Stimulated activated CD4-positive, alpha-beta T cell treated with anti-CD3 and anti-CD28 coated beads, TNF-alpha, amount 100 ng/mL, for 24 hours (primary cell): ENCODE measurements at places on chromosomes 7 and 10.

- no peak for DNase-seq
These were observed 2.8 kb downstream of the CRYGN start for GRCh38 chr7:151437159-151437553.

DNA sequence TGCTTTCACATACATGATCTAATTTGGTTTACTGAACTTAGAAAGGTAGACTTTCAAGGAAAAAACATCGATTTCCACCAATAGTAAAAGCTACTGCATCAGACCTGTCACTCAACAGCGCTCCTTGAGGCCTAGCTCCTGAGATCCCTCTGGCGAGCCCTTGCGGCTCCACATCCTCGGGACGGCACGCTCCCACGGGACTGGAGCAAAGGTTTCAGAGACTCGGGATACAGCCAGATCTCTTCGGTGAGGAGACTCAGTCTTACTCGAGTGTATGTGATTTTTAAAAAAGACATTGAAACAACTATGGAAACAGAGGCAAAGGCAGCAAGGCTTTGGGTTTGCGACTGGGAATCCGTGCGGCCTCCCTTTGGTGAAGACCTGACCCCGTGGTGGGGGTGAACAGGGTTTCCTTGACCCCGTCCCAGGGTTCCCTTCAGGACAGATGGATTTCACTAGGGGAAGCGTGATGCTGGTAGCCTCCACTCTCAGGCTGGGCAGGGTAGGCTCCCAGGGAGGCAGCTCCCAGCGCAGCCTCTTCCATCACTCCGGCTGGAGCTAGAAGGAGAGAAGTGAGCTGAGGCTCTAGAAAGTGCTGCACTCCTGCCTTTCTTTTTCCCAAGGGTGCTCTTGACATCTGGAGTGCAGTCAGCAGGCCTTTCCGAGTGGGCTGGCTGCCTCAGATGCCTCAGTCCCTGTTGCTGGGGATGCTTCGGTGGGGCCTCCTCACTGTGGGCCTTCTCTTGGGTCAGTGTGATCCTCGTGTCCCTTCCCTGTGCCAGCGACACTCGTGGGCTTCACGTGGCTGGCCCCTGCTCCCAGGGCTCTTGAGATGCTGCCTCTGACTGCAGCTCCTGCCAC, 5.8 kb upstream of the ATP6V0E2 start:
- DNase-seq, result no peak

DNA sequence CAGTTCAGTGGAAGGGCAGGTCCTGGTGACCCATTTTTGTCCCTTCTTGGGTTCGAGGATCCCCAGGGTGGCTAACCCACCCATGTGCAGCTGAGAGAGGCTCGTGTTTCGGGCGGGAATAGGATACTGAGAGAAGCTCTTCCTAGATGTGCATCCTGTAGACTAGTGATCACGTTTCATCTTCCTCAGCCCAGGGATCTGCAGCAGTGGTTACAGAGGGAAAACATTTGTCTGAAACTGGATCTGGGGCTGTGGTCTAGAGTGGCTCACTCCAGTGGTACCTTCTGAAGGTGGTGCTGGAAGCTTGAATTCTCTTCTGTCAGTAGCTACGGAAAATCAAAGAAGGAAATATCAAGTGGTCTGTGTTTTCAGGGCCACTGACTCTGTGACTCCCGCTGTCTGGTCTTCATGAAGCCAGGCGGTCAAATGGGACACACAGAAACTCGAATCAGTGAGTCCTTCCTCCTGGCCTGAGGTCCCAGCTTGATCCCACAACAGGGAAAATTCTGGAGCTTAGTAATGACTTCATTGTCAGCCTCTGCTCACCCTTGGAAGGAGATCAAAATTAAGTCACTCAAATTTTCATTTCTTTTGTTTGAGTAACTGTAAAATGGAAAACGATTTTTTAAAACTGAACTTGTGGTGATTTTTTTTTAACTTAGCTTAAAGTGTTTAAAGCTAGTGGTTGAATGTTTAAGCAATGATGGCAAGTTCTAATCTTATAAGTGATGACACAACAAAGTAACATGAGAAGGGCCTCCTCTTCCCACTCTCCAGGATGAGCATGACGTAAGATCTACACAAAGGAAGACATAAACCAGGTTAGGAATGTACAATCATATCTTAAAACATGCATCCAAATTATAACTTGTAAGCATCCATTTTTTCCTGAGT, 469.3 kb upstream of the KLF6 start:
- DNase-seq, result no peak

- DNase-seq, result no peak
These were observed 41.9 kb downstream of the CADPS2 start for GRCh38 chr7:122844191-122844988.

DNA sequence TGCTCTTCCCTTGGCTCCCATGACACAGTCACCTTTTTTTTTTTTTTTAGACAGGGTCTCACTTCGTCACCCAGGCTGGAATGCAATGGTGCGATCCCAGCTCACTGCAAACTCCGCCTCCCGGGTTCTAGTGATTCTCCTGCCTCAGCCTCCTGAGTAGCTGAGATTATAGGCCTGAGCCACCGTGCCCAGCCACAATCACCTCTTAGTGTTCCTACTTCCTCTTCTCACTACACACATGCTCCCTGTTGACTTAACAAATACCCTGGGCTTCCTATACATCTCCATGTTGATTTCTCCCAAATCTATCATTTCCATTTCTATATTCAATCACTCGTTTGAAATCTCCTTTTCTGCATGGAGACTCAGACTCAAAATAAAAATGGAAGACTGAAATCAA, 91.7 kb downstream of the CUBN start:
- no peak for DNase-seq

DNA sequence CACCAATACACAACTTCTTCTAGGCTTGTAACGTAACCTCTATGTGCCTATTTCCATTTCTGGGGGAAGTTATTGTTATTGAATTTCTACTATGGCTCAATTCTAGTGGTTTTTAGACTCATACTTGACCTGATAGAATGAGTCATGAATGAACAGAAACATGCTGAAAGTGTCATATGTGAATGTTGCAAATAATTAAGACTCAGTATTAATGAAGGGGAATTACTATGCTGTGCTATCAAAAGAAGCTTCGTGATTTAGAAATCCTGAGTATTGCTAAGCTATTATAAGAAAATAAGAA, 135.1 kb upstream of the ZWINT start:
- no peak for DNase-seq

GRCh38 chr7:24130631-24131030, 153.4 kb upstream of the NPY start:
- no peak for DNase-seq

GRCh38 chr10:124037784-124038183, 55.6 kb downstream of the CHST15 start:
- no peak for DNase-seq

- DNase-seq, result no peak
These were observed 5.3 kb upstream of the NT5C3A start for GRCh38 chr7:33067921-33068320.
